ENCODE measurements at places on chromosomes 1 and 21.

GRCh38 chr1:173009597-173009996 lies 41.1 kb downstream of the TNFSF18 start:
- no peak for DNase-seq

DNA sequence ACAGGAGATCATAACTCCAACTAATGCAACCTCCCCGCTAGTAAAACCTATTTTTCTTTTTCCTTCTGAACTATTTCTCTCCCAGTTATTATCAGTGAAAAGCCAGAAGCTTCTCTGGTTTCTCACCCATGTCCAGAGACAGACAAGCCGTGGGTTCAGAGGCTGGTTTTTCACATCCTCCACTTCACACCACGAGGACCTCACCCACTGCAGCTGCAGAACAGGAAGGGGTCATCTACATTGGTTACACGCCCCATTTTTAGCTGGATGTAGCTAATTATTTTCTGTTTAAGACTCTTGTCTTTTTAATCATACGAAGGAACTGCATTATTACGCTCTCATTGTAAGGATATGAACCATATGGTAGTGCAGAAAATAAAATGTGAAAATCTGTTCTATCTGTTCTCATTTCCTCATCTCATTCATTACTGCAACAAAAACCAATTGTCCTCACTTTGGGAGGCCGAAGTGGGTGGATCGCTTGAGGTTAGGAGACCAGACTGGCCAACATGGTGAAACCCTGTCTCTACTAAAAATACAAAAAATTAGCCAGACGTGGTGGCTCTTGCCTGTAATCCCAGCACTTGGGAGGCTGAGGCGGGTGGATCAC lies 39.1 kb upstream of the CLDN14 start:
- no peak for DNase-seq

GRCh38 chr21:44498280-44499210 lies 41.5 kb downstream of the KRTAP10-1 start:
- DNase-seq = peak; percentile 42

DNA sequence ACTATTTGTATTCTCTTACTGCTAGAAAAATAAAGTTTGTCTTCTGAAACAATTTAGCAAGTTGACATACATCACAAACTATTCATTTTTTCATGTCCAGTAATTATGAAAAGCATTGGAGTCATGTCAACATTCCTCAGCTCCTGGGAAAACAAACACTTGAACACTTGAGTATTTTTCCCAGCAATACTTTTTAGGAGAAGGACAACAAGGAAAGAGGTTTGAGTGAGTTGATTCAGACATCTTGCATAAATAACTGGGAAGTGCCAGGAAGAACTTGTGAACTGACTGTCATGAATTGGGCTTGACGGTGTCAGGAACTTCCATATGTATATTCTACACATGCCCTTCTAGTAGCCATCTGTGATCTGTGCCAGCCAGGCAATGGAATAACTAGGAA lies 195.6 kb downstream of the HMCN1 start:
- DNase-seq = no peak

GRCh38 chr1:114274621-114275317 lies 121.1 kb upstream of the SYT6 start:
- DNase-seq = no peak

DNA sequence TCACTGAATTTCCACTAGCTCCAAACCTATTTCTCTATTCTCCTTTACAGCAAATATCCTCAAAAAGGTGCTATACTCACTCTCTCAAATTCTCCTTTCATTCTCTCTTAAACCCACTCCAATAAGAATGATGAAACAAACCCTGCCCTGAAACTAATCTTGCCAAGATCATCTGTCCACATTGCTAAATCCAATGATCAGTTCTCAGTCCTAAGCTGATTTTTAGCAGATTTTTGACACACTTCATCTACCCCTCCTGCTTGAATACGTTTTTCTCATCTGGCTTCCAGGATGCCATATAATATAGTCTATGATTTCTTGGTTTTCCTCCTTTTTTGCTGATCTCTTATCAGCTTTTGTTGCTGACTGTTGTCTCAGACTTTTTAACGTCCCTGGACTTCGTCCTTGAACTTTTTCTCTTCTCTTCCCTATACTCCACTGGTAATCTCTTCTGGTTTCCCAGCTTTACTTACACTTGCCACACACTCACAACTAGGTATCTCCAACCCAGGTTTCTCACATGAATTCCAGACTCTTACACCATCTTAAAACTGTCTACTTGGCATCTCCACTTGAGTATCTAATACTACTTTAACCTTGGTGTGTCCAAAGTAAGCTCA lies 35.3 kb downstream of the RERE start:
- no peak for DNase-seq

- no peak for DNase-seq
These were observed 3.3 kb downstream of the LHX4 start for GRCh38 chr1:180233191-180234011.

DNA sequence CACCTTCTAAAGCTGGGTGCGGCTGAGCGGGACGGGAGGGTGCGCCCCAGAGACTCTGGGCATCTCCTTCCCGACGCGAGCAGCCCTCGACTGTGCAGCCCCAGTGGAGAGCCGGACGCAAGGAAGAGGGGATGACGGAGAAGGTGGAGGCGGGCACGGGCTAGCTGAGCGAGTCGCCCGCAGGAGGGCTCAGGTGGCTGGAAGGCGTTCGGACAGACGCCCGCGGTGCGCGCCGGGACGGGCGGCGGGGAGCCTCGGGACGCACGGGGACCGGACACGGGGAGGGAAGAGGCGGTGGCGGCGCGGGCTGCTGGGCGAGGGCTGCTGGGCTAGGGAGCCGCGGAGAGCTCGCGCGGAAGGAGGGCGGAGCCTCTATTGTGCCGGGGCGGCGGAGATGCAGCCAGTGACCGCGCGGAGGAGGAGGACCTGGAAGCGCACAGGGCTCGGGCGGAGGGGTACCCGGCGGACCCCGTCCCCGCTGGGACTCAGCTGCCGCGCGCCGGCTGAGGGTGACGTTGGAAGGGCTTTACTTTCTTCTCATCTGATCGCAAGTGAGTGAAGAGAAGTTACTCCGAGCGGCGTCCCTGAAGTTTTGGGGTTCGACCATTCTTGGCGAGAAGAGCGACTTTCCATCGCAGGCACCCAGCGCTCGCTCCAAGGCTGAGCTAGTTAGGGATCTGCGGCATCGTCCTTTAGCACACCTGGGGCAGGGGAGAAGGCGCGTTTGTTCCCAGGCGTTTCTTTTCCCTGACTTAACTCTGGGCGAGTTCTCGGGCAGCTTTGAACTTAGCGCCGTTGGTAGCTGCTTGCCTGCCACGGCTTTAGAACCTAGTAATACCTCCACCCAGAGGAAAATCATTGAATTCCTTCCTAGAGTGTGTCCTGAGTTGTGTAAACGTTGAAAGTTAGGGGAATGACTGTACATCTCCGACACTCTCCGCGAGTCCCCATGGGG lies at the start of gene OLFML2B:
Gene OLFML2B (minus strand): TSS at position 323 of the 955 bp plus-strand sequence. CDS start 439 bp downstream, outside the sequence.
- DNase-seq = no peak

DNA sequence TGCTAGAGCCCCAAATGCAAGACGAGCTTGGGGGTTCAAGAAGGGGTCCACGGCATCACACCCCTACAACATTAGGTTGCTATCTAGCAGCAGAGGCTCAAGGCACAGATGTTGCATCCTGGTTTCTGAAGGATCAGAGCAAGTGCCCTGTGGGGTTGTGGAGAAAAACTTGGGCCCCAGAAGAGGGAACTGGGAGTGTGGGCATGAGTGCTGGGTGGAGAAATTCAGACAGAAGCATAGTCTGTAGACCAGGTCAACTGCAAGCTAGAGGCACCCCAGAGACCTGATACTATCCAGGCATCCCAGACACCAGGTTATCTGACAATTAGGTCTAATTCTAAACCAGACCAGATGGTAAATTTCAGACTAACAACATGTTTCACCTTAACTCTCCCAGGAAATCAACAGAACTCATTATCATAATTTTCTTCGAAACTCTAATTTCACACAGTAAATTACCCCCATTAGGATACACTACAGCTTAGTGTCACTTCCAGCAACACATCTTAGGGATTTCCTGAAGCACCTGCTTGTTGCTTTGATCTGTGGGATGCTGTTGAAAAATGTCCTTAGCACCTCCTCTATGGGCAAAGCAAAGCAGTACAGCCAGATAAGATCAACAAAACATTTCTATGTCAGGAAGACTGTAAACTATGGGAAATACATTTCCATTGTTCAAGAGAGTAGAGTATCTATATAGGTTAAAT lies 179.3 kb downstream of the VAV3 start:
- DNase-seq = no peak

GRCh38 chr1:185257950-185258208 lies 59.2 kb downstream of the IVNS1ABP start:
- DNase-seq = no peak

DNA sequence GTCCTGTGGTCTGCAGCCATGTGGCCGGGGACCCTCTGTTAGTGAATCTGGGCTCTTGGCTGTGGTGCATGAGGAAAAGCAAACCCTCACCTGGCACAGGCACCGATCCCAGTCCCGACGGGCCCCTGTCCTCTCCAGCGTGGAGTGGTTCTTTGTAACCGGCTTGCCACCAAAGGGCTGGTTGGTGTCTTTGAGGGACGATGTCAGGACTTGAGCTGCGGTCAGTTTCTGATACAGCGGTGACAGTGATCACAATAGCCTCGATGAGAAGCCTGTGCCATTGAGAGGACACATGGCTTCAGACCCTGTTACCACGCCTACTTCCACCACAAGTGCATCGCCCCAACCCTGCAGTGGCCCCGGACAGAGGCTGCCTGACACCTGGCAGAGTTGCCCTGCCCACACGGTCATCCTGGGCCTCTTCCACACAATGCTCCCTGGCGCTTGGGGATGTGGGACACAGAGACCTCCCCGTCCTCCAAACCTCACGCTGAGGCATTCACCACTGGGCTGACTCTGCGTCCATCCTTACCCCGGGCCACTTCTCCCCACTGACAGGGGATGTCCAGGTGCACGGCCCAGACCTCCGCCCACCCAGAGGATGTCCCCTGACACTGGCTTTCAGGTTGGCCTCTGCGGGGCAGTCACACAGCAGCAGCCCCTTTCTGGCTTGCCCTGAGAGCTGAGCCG lies 18.8 kb upstream of the ACTRT2 start:
- no peak for DNase-seq

DNA sequence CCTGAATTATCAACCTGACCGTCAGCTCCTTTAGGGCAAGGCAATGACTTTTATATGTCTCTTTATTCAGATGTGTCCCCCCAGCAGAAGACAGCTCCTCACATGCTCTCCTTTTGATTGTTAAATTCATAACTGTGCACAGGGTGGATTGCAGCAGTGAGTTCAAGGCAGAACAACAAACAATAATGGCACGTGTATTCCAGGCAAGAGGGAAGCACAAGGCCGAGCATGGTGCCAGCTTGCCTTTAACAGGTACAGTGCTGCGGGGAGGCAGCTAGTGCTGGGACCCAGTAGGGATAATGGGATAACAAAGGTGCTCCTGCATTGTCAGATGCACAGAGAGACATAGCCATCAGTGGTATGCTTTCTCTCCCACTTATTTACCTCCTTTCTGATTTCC lies 248.4 kb downstream of the RHOU start:
- DNase-seq = no peak

DNA sequence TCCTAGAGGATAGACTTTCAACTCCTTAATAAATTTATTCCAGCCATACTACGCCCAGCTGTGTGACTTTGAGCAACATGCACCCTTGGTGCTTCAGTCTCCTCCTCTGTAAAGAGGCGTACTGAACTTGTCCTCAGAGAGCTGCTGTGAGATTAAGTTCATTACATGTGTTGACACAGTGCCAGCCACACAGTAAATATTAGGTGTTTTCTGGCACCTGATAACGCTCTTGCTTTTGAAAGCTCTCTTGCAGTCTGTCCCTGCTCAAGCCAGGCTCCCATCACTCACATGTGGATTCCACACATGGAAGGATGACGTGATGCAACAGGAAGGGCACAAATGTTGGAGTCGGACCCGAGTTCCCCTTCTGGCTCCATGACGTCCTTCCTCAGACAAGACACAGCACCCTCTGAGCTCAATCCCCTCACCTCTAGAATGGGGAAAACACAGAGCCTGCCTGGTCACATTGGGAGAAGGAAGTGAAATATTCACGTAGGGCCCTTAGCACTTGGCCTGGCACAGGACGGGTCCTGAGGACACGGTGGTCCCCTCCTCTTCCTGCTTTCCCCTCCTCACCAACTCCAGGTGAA lies 7.7 kb downstream of the IFNLR1 start:
- no peak for DNase-seq

GRCh38 chr21:19899645-19900044 lies 1098.6 kb upstream of the NCAM2 start:
- no peak for DNase-seq

DNA sequence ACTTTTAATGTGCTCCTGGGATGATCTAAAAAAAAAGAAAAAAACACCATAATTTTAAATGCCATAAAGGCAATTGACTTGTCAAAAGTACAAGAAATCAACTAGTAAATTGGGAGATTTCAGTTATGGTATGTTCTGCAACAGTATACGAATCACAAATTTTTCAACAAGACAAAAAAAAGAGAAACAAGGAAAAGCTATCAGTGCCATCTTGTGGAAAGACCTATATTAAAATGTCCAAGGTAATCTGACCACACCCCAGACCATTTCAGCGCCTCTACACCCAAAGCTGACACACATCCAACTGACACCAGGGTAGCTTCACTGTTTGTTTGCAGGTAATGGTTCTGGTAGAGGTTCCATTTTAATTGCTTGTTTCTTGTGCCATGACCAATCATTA lies 5.0 kb upstream of the DUSP23 start:
- DNase-seq = no peak

- DNase-seq = no peak
These were observed 5.4 kb upstream of the SLC35D1 start for GRCh38 chr1:67059346-67059745.

DNA sequence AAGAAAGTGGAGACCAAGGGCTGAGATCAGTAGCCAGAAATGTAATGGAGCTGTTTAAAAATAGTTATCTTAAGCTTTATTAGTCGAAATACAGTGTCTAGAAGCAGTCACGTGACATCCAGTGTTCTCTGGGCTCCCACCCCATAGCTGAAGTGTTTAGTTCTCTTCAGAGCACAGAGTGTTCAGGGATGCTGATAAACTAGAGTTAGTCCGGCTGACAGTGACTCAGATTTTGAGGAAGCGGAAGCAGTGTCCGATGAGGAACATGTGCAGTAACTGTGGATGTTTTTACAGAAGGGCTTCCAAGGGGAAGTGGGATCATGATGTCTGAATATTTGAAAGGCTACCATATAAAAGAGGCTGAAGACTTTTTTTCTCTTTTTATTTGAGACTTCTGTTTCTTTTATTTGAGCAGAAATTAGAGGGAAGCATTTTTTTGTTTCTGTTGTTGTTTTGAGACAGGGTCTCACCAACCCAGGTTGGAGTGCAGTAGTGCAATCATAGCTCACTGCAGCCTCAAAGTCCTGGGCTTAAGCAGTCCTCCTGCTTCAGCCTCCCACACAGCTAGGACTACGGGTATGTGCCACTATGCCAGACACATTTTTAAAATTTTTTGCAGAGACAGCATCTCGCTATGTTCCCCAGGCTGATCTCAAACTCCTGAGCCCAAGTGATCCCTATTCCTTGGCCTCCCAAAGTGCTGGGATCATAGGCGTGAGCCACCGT lies 124.2 kb downstream of the GALNT2 start:
- DNase-seq = no peak

- DNase-seq = peak; percentile 63
These were observed 52.2 kb downstream of the PUM1 start for GRCh38 chr1:31013187-31013864.
